ENCODE measurements at places on chromosomes 7 and 10.

GRCh38 chr10:13062803-13063202, 37.2 kb upstream of the OPTN start:
- no peak for DNase-seq

- DNase-seq = no peak
Measured at GRCh38 chr7:70439651-70440050, 692.3 kb upstream of the GALNT17 start.

DNA sequence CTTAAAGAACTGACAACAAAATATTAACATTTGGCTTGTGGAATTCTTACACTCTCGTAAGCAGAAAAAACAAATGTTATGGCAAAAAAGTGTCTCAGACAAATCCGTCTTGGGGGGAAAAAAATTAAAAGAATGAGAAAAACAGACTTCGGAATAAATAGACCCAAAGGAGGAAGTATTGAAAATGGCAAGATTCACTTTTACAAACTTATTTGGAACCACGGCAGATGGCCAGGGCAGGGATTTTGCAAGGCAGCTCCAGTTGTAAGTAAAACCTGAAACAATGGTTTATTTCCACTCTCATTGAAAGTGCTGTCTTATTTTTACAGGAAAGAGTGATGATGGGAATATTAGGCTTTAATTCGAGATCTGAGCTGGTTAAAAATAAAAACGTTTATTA, 1.5 kb upstream of the ZNF438 start:
- no peak for DNase-seq

- DNase-seq = no peak
Measured at GRCh38 chr7:27031289-27032172, 64.3 kb downstream of the HOXA1 start.

DNA sequence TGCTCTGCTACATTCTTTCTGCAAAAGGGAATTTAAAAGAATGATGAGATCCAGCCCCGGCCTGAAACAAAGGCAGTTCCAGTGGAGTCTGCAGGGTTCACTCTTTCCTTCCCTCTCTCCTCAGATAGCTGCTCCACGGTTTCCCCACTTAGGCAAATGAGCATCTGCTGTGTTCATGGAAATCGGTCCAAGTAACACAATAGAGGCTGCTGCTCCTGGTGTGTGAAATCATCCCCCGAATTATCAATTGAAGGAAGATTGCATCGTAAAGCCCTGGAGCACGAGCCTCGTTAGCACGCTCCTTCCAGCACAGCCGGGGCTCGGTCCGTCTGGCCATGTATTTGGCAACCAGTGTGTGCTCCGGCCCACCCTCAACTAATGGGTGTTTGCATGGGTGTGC, 108.3 kb upstream of the DPP6 start:
- no peak for DNase-seq

DNA sequence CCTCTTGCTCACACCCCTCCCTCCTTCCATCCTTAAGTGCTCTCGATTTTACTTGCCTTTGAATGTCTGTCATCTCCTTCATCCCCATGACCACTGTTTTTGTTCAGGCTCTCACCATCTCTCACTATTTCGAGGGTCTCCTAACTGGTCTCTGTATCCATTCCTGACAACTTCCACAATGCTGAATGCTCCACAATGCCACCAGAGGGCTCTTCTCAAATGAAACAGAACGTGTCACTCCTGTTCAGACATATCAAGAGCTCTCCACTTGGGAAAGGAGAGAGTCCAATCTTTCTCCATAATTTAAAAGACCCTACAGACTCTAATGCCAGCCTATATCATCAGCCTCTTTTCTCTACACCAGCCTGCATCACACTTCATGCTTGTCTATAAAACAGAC, 9.0 kb upstream of the SLC13A1 start:
- DNase-seq = no peak

DNA sequence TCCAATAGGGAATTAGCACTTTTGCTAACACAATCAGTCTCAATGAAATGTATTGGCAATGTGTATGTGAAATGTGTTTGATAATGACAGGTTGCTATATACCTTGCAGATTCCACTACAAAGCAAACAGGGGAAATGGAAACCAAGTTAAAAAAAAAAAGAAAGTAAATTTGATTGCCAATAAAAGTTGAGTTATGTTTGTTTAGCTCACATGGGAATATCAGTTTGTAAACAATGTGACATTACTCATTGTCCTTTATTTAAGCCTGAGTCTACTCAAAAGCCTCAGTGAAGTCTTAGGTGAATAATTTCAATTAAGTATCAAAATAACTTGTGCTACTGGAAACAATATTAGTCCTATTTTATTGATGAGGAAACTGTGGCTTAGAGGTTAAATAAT, 285.2 kb downstream of the CACNA2D1 start:
- DNase-seq = no peak

GRCh38 chr7:101678658-101679057, 49.6 kb upstream of the MYL10 start:
- DNase-seq = no peak

DNA sequence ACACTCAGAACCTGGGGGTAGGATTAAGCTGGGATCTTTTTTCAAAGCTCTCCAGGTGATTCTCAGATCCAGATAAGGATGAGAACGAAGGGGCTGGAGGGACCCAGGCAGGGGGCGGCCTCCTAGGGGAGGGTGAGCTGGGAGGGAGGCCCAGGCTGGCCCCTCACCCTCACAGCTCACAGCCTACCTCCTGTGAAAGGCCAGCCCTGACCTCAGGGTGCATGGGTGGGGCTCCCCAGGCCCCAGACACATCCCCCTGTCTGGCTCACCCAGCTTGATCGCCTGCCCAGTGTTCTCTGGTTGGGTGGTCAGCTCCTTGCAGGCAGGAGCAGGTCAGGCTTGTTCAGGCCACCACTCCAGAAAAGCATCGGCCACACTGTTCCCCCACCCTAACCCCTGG, 24.3 kb downstream of the CTBP2 start:
- no peak for DNase-seq

DNA sequence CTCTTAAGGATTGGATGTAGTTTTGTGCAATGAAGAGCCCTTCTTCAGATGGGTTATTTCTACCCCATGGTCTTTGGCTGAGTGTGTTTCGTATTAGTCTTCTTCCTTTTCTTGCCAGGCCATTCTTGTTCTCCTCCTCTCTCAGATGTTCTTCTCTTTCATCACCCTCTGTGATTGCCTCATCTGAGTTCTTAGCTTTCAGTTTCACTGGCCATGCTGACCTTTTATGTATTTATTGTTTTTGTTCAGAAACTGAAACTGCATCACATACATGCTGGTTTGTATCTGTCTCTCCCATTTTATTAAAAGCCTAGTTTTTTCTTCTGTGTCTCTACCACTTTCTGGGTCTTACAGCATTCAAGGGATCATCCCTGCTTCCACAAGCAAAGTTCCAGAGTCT, 21.7 kb upstream of the PCGF5 start:
- no peak for DNase-seq

- DNase-seq = no peak
Measured at GRCh38 chr7:138295049-138295637, 164.9 kb upstream of the TRIM24 start.

DNA sequence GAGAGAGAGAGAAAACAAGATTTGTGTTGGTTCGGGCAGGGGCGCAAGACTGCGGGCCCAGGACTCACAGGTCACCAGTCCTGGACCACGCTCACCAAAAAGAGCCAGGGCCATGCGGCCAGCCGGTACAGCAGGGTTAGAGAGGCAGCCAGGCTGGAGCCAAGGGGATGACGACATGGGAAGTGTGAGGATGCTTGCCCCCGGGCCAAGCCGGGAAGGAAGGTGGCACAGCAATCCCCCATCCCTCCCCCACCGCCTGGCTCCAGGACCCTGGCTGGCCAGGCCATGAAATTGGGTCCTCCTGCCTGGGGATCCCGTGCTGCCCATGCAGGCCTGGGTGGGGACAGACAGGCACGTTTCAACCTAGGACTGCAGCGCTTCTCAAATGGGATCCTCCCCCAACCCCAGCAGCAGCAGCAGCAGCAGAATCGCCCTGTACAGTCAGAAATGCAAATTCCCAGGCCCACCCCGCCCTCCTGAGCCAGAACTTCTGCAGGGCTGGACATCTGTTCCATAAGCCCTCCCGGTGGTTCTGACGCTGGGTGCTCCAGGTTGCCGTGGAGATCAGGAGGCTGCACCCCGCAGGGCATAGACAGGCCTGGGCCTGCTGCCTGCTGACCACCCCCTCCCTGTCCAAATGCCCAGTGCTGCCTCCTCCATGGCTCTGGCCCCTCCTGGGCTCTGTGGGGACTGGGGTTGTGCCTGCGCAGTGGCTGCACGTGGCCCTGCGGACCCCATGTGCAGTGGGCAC, 35.0 kb downstream of the YKT6 start:
- no peak for DNase-seq

DNA sequence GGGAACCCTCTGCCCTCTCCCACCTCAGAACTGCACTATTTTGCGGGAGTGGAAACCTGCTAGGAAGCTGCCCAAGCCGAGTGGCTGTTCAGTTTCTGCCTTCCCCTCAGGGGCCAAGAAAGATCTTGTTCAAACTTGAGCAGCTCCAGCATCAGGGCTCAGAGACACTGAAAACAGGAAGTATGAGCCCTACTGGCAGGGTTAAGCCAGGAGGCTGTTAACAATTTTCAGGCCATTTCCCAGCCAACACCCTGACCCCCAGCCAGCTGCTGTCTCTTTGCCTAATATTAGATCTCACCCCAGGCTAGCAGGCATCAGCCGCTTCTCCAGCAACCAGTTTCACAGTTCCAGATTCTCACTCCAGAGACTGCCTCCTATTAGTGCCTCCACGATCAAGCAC, 9.2 kb downstream of the PLAU start:
- no peak for DNase-seq

- no peak for DNase-seq
Measured at GRCh38 chr7:134440067-134440466, 18.8 kb downstream of the AKR1B1 start.

DNA sequence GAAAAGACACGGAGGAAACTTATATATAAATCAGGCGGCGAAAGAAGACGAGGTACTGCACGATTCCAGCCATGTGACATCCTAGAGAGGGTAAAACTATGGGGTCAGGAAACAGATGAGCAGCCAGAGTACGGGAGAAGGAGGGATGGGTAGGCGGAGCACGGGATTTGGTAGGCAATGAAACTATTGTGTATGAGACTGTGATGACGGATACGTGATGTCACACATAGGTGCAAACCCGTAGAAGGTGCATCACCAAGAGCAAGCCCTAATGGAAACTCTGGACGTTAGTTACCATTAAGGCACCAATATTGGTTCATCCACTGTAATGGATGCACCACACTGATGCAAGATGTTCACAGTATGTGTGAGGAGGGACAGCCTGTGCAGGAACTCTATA, 93.8 kb upstream of the MGMT start:
- no peak for DNase-seq

DNA sequence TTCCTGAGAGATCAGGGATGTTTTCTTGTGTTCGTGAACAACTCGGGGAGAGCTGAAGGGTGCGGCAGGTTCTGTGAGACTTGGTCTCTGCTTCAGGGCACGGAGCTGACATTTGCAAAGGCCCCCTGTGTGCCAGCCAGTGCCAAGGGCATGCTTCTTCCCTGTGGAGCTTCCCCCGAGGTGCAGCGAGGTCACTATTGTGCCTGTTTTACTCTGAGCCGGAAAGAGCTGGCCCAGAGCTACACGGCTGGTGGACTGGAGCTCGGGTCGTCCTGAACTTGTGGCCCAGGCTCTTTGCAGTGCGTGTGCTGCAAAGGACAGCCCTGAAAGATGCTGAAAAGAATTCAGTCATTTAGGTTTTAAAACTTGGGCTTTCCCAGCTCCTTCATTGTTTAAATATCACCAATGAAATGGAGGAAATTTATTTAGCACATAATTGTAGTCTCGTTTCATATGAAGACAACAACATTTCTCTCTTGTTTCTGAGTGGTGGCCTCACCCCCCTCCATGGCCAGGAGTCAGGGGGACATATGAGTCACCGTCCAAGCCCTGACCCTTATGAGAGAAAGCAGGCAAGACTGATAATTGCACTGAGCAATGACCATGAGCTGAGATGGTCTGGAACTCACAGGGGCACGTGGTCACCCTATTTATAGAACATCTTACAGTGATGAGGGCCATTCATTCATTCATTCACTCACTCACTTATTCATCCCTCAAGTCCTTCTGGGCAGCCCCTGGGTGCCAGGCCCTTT, 102.6 kb downstream of the PTPRE start:
- no peak for DNase-seq

- no peak for DNase-seq
Measured at GRCh38 chr10:14736600-14737081, 38.1 kb downstream of the FAM107B start.

- DNase-seq = no peak
Measured at GRCh38 chr10:66941491-66941890, 15.7 kb downstream of the LRRTM3 start.

DNA sequence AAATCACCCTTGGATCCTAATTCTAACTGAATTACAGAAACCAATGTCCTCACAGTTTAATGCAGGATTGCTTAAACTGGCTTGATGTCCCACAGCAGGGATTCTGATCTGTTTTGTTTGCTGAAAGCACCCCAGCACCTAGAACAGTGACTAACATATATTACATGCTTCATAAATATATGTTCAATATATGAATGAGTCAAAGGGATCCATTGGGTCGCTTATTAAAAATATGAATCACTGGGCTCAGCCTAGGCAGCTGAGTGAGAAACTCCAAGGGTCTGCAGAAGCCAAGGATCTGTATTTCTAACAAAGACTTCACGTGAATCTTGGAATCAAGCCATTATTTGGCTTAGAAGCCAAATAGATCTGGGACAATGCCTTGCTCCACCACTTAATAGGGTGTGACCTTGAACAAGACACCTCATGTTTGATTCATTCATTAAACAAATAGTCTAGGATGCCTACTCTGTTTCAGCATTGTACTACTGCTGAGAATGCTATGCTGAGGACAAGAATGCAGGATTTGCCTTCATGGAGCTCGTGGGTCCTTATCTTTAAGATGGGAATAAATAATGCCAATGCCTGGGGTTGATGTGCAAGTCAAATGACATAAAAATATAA, 103.4 kb upstream of the DLX6 start:
- no peak for DNase-seq

- no peak for DNase-seq
Measured at GRCh38 chr7:20798081-20798693, 11.5 kb upstream of the SP8 start.

DNA sequence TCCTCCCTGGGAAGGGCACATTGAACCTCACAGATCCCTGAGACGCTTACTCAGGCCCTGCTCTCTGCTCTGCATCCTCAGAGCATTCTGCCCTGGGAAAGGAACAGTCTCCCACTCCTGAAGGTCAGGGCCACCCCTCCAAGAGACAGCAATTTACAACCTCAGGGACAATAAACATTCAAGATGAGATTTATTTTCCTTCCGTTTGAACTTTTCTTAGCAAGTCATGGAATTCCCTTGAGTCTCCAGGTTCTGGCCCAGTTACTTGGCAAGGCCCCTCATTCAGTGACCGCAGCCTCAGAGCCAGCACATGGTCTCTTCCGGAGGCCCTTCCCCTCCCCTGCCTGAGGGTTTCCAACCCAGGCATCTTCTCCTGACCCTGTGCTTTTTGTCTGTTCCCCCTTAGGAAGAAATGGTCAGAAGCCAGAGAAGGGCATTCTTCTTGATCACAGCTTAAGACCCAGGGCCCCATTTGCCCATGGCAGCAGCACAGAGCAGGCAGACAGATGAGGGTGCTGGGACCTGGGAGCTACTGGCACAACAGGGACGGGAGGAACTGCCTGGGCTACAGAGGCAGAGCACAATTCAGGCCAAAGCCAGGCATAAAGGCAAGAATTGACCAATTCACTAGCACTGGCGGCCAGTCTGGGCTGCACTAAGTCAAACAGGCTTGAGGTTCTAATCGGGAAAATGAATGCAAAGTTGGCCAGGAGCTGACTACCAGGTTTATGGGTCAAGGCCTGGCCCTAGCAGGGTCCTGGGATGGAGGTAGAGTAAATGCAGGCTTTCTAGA, 56.7 kb downstream of the VSTM4 start:
- DNase-seq = no peak

- no peak for DNase-seq
Measured at GRCh38 chr7:116560021-116560970, 35.5 kb downstream of the CAV1 start.

- no peak for DNase-seq
Measured at GRCh38 chr10:4780782-4781181, 45.2 kb upstream of the AKR1E2 start.
